Ascending aorta (tissue), 2 donors: ENCODE measurements at places on chromosomes 3 and 15. TPM values are rescaled to one million over a fixed set of nuclear protein-coding genes. Genes with fewer than 3 reads are reported as not detected.

The LRRC2 gene
- not detected for total RNA-seq

The CATSPER2 gene
- total RNA-seq = 1.4 TPM

GRCh38 chr15:66129586-66129985 is 124.0 kb downstream of the MEGF11 start:
- no peak for DNase-seq

DNA sequence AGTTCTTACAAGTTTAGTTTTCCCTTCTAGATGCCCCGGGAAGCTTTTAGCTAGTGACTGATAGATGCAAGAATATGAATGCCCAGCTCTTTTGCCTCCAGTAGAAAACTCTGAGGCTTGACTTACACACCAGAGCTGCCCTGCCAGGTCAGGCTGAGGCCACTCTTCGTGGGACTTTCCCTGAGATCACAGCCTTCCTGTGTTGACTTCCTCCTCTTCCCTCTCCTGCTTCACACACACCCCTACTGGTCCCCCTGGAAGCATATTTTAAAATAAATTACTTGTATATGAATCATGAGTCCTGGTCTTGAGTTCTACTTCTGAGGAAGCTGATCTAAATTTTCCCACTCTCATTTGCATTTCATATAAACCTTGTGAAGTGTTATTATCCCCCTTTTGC is 413.7 kb downstream of the PDCD6IP start:
- DNase-seq = no peak
